ENCODE measurements at places on chromosomes 2 and 18.

- no peak for DNase-seq
These were observed 3.4 kb downstream of the NAGK start for GRCh38 chr2:71071681-71072398.

DNA sequence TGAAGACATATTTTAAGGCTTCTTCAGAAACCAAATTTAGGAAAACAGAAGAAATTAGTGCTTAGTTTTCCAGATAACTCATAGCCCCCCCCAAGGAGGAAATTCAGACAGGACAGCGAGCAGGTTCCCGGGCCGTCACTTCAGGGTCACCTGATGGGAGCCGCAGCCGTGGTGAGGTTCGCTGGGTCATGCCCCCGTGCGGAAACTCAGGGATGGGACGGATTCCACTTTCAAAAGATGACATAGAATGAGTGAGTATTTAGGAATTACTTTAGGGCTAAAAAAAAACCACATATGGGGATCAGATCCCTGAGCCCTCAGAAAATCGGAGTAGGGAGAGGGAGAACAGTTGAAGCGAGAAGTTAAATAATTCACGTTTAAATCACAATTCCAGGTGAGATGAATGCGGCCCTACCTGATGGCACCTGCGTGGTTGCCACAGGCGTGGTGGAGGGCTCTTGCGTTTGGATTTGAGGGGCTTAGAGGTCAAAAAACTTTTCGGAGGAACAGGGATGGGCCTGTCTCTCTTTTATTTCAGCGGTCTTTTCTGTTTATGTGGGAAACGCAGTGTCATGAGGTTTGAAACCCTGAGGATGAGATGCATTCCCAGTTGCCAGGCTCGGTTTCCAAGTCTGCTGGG, 114.4 kb downstream of the NFATC1 start:
- DNase-seq = no peak

GRCh38 chr2:177550264-177551200, 158.0 kb downstream of the AGPS start:
- DNase-seq = no peak

GRCh38 chr18:59768409-59768808, 71.2 kb upstream of the CCBE1 start:
- no peak for DNase-seq

GRCh38 chr18:48050176-48050575, 119.7 kb upstream of the SMAD2 start:
- no peak for DNase-seq

DNA sequence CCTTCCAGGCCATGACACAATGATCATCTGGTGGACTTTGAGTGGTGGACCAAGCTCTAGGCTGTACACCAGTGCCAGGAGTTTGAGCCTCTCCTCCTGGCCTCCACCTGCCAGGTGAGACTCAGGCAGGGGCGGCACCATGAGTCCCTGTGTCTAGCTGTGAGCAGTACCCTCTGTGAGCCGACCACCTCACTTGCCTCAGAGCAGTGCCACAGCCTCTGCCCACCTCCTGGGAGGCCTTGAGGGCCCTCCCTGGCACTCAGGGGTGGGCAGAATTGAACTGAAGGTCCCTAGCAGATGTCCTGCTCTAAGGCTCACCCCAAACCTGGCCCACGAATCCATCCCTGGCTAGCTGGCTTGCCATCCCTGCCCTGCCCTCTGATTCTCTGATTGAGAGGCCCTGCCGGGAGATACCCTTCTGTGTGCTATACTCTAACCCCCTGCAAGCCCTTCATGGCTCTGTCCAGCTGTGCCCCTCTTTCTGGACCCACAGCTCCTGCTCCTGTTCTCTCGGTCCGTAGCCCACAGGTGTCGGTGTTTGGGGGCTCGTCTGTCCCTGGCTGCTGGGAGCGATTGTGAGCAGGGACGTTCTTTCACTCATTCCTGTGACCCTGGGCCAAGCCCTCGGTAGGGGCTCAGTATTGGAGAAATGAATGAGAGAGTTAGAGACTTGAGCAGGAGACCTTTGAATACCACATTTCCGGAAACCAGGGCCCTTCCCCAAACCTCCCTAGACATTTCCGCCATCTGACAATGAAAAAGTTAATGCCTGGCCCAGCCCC, 70.0 kb downstream of the INHBB start:
- no peak for DNase-seq

- no peak for DNase-seq
These were observed 221.1 kb downstream of the INSIG2 start for GRCh38 chr2:118309257-118309945.

GRCh38 chr2:134288814-134289213, 34.9 kb downstream of the MGAT5 start:
- no peak for DNase-seq

DNA sequence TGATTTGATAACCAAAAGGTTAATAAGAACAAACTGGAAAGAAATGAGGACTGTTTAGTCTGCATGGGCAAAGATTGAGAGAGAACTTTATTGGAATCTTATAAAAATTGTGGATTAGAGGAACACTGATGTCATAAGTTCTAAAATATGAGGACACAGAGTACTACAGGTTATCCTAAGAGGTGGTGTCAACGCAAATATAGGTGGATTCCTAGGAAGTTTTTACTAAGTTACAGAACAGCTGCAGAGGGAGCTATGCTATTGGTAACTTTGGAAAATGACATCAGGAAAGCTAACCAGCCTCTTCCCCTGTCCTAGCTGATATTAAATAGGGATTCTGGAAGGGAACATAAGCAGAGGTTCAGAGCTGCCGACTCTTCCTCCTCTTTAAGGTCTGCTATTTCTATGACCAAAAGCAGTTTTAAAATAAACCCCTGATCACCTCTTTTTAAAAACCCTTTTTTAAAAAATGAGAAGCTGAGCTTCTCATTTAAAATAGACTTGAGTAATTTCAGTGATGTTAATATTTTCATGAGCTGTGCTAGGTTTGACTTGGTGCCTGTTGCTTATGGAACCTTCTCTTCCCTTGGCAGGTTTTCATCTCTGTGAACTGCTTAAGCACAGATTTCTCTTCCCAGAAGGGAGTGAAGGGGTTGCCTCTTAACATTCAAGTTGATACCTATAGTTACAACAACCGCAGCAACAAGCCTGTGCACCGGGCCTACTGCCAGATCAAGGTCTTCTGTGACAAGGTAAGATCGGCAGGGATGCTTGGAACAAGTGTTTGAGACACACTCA, 34.2 kb downstream of the GRHL1 start:
- no peak for DNase-seq

- no peak for DNase-seq
These were observed 2.3 kb downstream of the FKBP1B start for GRCh38 chr2:24051833-24052232.

GRCh38 chr2:100941646-100942240, 60.3 kb upstream of the RPL31 start:
- no peak for DNase-seq

Measured in T1000 (cell line).